Femur (tissue), 1 donor: ENCODE measurements at places on chromosomes 2 and 18.

DNA sequence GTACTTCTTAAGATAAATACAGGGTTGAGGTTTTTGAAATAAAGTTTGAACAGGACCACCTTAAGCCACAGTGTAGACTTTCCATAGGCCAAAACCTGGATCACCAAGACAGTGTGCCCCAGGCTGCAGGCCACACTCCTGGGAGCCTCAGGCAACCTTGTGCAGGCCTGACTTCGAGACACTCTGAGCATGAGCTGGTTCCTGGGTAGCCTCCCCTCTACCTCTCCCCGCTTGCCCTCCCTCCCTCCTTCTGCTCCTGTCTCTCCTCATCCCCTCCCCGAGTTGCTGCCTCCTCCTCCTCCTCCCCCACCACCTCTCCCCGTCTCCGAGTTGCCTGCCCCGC is 10.6 kb upstream of the PROC start:
- DNase-seq, result no peak

GRCh38 chr2:177733-178132 is 86.1 kb downstream of the SH3YL1 start:
- no peak for DNase-seq

DNA sequence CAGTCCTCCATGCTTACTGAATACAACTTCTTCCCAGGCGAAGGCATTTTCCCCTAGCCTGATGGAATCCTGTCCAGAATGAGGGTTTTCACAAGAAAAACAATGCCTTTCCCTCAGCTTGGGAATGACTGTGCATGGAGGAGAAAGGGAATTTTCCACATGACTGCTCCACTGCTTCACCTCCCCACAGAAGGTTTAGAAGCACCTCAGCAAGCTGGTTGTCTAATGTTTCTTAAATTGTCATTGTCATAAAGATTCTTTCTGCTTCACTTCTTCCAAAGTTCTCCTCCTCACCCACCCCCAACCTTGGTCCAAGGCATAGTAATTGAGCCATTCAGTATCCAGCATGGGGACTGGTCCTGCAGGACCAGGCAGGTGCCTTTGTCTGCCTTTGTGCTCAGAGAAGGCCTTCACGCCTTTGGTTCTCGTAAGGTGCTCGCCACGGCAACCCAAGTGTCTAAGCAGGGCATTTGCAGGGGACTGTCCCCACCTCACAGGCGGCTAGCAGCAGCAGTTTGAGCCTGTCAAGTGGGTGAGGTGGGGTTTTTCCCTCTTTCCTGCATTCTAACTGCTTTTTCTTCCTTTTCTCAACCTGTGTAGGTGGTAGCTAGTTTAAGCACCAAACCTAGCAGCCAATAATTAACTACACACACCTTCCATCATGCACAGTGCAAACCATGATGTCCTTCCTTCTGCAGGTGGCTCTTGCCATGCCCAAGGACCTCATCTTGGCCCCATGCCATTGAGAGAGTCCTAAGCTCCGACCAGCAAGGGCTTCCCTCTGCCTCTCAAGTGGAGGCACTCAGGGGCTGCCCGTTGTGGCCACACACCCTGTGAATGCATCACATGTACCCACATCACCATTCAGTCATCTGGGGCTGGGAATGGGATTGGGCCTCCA is 65.7 kb upstream of the BCL2L11 start:
- DNase-seq, result no peak

GRCh38 chr2:153047220-153047619 is 328.8 kb downstream of the ARL6IP6 start:
- DNase-seq, result no peak

- DNase-seq, result no peak
Observed at GRCh38 chr18:75884728-75885127, 457.2 kb upstream of the SMIM21 start.

DNA sequence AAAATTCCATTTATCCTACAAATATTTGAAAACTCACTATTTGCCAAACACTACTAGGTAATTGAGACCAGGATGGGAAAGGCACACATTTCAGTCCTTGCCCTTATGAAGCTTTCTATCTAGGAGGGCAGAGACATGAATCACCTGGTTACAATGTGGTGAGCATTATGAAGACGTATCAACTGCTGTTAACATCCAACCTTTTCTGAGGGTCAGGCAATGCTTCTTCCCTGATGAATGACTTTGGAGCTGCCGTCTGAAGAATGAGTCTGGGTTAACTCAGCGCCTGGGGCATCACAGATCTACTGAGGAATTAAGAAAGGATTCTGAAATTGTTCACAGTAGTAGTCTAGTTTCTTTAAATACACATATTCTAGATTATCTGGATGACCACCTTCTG is 62.1 kb upstream of the NOSTRIN start:
- DNase-seq, result no peak

- peak; percentile 45 for DNase-seq
Observed at GRCh38 chr2:238525990-238526389, 99.3 kb downstream of the ASB1 start.

DNA sequence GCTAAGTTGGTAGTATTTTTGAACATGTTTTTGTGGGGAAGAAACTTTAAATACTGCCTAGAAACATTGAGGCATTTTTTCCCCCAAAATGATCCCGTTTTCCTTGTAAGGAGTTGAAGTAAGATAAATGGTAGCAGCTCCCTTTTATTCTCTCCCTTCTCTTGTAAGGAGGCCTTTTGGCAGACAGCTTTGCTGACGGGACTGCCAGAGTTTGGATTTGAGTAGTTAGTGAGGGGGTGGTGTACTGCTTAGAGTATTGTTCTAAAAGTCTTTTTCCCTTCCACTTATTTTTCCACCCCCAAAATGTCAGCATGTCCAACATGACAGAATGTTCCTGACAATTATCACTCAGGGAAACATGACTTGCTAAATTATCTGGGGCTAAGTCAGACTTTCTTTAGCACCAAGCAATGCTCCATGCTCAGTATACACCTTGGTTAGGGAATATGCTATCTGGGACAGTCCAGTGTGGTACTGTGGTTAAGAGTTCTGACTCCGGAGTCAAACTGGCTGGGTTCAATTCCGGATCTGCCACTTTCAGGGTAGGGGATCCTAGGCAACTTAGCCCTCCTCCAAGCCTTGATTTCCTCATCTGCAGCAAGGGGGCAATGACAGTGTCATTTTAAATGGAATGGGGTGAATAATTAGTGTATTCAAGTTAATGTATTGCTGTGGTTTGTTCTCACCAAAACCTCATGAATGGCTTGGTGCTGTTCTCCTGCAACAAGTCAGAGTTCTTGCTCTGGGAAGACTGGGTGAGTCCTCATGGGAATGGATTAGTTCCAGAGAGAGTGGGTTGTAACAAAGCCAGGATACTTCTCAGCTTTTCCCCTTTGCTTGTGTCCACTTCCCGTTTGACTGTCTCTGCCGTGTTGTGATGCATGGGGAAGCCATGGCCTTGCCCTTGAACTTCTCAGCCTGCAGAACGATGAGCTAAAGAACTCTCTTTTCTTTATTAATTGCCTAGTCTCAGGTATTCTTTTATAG is 116.2 kb downstream of the TANC1 start:
- DNase-seq, result peak; percentile 51

DNA sequence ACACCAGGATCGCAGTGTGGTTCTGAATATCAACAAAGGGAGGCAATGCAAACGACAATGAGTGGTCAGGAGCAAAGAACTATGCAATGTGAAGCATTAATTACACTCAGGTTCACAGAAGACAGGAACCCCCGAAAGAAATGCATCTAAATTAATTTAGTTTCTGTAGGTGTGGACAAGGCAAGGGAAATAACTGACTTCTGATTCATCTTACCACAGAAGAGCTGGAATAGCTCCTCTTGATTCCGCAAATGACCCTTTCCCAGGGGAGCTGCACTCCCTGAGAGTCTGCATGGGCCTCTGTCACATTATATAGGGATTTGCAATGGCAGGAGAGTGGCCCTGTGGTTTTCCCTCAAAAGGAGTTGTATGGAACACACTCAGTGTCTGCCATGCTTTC is 263.9 kb upstream of the APCDD1 start:
- no peak for DNase-seq

- no peak for DNase-seq
Observed at GRCh38 chr2:80971-81736, 34.8 kb upstream of the FAM110C start.

- DNase-seq, result peak; percentile 72
Observed at GRCh38 chr2:65430603-65431420, 1.6 kb downstream of the SPRED2 start.

- DNase-seq, result no peak
Observed at GRCh38 chr18:37639846-37640245, 74.2 kb upstream of the CELF4 start.

DNA sequence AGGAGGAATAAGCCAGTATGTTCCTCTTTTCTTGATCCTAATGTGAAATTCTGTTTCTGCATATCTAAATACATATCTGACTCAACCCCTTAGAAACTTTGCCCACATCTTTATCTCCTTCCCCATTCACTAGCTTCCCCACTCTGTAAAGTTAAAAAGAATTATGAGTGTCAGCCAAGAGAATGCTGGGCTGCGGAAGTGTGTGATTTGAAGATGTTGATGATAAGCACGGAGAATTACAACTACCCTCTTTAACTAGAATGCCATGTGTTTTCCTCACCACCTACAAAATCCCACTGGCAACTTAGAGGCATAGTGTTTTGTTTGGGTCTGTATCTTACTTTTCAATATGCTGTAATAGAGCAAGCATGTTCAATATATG is 490.4 kb upstream of the FANCL start:
- DNase-seq, result no peak

DNA sequence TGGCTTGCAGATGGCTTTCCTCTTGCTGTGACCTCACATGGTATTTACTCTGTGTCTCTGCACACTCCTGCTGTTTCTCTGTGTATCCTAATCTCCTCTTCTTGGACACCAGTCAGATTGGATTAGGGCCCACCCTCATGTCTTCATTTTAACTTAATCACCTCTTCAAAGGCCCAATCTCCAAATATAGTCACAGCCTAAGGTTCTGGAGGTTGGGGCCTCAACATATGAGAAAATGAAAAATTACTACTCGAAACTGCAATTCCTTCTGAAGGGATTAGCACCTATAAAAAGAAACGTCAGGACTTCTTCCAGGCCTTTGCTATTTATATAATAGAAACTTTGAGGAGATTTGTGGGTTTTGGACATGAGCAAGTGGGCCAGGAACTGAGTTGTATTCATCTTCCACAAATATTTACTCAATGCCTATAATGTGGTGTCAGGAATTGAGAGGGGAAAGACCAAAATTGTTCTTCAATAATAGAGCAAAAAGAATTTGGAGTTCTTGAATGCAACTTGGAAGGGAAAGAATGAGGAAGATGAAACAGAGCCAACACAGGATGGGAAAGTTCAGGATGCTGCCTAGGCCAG is 270.0 kb upstream of the FN1 start:
- DNase-seq, result no peak

GRCh38 chr2:7539760-7540159 is 622.5 kb downstream of the RNF144A start:
- DNase-seq, result peak; percentile 46

- no peak for DNase-seq
Observed at GRCh38 chr18:31998880-31999412, 19.7 kb upstream of the RNF125 start.
